Lower leg skin (tissue), 4 donors: ENCODE measurements at places on chromosomes 2 and 18. TPM values are rescaled to one million over a fixed set of nuclear protein-coding genes. Genes with fewer than 3 reads are reported as not detected.

Gene NR4A2
- total RNA-seq, result 1.8 TPM

Gene DSG4
- 4.5 TPM for total RNA-seq

- no peak for DNase-seq
Measured at GRCh38 chr2:139492131-139492680, 712.0 kb upstream of the NXPH2 start.

GRCh38 chr2:126749537-126749936 is 93.6 kb downstream of the GYPC start:
- DNase-seq, result no peak

- no peak for DNase-seq
Measured at GRCh38 chr2:18605115-18605514, 15.7 kb upstream of the NT5C1B start.
